ENCODE measurements at places on chromosomes 2 and 18.
A peak's percentile ranks its signal among the peaks of the same experiment; 100 is the strongest.

DNA sequence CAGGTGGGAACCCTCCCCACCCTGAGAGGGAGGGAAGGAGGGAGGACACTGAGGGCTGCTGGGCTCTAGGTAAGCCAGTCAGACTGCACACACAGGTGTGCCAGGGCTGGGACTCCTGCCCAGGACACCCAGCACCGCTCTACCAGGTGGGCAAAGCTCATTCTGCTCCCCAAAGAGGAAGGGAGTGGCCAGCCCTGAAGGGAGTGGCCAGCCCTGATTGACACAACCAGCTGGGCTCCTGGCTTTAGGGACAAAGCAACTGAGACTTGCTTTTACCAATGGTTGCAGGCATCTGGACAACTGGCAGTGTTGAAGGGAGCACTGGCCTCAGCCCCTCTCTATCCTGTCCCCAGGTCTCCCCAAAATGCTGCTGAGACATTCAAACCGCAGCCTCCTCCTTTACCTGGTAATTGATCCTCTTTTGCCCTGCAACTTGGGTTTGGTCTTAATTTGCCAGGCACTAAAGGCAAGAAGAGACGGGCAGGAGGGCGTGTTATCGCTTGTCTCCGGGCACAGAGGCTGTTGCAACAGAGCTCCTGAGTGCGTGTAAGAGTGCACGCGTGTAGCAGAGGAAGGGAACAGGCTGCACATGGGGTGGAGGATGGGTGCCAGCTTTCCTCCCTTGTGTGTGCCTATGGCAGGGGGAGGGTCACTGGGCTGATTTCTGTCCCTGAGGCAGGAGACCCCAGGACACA is 14.5 kb upstream of the FOSL2 start:
- DNase-seq = peak; percentile 90

GRCh38 chr2:85162746-85163301 is 29.6 kb downstream of the TCF7L1 start:
- no peak for DNase-seq

- no peak for DNase-seq
These were observed 380.2 kb downstream of the LNPK start for GRCh38 chr2:175621821-175622220.

DNA sequence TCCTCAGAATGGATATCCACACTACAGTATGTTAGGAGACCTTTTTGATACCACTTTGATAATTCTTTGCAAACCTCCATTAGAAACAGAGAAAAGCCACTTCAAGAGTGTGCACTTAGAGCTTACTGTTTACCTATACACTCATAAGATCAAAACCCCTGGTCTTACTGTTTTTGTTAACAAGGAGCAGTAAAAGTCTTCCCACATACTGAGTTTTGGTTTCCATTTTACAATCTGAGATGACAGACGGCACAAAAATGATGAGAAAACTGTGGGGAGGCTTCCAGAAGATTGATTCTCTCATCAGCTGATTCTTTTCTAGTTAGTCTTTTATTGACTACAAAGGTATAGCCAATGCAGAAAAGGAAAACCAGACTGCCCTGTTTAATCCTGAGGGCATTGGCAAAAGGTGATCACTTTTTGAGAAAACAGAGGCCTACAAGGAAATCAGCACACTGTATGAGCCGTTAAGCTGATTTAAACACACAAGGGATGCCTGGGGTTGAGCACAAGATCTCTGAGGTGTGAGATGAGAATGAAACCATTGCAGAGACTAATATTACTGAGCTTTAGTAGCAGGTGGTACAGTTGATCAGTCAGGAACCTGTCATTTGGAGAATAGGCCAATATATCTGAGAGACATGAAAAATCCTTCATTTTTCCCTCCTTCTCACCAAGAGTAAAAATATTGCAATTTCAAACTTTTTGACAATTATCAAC is 368.6 kb downstream of the GRB14 start:
- DNase-seq = no peak

DNA sequence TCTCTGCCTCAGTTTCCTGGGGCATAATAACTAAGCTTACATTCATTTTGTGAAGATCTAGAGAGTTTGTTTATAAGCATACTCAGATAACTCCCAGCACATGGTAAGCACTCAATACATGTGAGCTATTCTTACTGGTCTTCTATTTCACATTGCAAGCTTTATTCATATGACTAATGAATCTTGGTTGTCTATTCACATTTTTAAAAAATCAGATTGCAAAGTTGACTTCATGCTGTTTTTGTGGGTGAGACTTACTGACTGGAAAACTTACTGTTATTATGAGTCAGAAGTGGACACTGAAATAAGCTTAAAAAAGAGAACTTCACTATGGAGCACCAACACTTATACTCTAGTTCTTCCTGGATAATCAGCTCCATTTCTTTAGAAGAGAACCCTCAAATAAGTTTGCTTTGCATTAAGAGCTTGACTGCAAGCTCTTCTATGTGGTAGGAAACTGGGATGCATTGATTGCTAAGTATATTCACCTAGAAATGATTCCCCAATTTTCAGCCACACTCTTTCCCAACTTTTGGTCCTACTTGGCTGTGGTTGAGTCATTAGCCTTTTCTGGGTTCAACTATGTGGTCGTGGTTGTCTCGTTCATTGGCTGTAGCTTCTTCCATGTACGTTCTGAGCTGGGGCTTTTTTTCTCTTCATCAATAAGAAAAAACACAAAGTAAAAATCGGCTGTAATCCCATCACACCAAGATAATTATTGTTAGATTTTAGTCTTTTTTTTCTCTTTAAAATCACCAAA is 29.5 kb upstream of the RBMS1 start:
- no peak for DNase-seq

GRCh38 chr18:77151772-77152520 is 19.4 kb upstream of the MBP start:
- DNase-seq = no peak

GRCh38 chr18:61159246-61159645 is 174.0 kb upstream of the CDH20 start:
- DNase-seq = no peak

- no peak for DNase-seq
These were observed 335.4 kb downstream of the SLC4A3 start for GRCh38 chr2:219962801-219963200.

DNA sequence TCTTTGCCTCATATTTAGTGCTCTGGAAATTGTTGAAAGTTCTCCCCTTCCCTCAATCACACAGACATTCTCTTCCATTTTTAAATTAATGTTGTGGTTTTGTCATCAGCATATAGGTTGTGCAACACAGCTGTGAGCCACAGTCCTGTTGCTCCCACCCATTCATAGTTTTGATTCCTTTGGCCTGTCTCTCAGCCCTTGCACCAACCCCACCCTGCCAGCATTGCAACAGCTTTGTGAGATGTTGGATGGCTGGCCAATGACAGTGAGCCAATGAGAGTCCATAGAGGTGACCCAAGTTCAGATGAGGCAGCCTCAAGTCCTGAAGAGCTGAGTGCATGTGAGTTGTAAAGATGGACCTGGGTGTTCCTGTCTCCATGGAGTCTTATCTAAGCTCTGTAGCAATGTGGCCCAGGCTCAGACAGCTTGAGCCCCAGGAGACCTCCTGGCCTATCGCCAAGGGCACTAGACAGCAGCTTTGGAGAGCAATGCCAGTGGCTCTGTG is 775.5 kb downstream of the RNF144A start:
- no peak for DNase-seq

- peak; percentile 68 for DNase-seq
These were observed 125.1 kb upstream of the HAAO start for GRCh38 chr2:42917425-42917927.

- DNase-seq = no peak
These were observed 265.3 kb downstream of the SETBP1 start for GRCh38 chr18:44945888-44946401.

Data from ureter (tissue), 1 donor.